ENCODE measurements at places on chromosomes 16 and 17.

DNA sequence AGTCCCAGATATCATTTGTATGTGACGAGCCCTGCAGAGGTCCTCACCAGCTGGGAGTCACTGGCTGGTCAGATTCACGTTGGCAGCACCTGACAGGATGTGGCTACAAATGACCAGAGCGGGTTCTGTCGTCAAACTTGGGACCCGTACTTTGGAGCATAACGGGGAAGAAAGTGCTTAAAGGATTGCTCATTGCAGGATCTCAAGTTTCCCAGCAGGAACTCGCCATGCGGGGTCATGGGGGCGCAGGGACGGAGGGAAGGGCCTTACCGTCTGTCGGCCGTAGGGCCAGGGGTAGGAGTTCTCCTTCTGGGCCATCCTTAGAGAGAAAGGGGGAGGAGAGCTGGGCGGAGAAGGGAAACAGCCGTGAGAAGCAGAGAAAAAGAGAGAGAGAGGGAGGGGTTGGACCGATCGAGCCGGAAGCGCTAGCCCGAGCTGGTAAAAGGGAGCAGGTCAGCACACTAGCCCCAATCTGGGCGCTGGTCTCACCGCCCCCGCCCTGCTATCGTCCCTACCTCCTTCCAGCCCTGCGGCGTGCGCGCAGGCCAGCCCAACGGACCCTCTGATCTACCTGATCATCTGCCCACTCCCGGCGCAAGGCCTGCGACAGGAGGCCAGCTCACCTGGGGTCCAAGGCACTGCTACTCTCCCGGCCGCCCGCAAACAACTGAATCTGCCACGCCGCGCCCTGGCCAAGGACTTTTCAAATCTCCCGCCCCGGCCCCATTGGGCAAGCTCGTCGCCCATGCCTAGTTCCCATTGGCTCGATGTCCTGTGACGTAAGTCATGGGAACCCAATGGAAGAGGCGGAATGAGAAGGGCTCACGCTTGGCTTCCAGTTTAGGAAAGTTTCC is at the start of gene AURKB:
TSS of gene AURKB (minus strand) at position 669 of the 854 bp plus-strand sequence. CDS start at position 318, 351 bp downstream.
- DNase-seq: peak; percentile 96

DNA sequence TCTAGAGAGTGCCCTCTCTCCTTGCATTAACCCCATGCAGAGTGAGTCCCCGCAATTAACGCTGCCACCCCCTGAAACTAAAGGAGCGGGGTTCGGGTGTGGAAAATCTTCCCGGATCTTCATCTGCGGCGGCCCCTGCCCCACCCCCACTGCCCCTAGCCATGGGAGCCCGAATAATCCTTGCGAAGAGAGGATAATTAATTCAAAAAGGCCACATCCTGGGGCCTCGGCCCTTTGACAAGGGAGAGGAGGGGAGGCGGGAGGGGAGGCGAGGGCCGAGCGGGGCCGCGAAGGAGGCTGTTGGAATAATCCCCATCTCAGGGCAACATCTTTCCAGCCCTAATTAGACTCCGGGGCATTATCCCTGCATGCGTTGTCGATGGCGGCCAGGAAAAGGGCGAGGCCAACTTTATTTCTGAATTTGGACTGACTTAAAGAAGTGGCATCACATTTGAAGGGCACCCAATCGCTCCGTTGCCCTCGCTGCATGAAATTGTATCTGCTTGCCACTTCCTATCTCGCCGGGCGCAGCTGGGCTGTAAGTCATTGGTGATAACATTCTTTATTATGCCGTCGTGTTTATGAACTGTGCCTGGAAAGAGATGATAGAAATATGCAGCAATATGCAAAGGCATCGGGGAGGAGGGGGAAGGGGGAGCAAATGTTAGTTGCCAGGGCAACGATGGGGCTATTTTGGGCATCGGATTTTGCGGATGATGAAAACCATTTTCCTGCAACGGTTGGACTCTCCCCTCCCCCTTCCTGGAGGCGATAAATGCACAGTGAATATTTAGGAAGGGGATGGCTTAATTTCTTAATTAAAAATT is 387.1 kb upstream of the TNRC6C start:
- DNase-seq: no peak

DNA sequence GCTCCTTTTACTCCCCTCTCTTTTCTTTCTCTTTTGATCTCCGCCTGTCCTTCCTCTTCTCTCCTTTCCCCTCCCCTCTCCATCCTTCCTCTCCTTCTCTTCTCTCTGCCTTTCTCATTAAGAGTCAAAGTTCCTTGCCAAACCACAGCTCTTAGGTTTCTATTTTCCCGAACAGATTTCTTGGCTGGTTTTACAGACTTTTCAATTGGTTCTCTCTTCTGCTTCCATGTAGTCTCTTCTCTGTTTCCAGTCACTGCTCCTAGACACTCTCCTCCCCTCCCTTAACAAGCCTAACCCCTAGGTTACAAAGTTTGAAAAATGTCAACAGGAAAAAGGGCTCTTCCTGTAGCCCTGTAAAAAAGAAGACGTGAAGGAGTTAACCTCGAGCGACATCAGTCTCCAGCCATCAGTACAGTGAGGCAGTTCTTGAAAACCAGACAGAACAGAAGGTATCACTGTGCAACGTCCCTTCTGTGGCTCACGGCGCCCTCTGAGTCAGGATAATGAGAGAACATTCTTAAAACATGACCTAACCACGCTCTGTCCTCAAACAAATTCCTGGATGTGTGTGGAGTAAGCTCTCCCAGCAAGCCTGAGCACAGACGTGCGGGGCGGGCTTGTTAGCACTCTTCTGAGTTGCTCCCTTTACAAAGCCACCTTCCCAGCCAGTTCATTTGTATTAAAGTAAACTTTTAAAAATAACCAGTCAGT is 11.6 kb upstream of the MARCHF10 start:
- peak; percentile 80 for DNase-seq

- DNase-seq: no peak
Observed at GRCh38 chr16:85396879-85397871, 215.9 kb upstream of the GSE1 start.

DNA sequence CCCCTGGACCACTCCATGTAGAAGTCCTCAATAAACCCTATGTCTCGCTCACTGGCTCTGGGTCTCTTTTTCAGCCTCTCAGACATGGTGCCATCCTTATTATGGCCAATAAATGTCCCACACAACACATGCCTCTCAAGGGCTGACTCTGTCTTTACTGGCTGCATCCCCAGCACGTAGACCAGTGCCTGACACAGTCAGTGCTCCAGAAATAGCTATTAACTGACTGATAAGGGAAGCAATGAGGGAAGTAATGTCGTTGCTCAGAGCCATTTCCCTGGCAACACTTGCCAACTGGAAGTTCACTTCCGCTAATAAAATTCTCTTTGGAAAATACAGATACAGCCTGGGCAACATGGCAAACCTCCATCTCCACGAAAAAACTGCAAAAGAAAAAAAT is 19.1 kb upstream of the APOH start:
- DNase-seq: no peak

- no peak for DNase-seq
Observed at GRCh38 chr16:54652201-54652770, 278.4 kb upstream of the IRX5 start.

DNA sequence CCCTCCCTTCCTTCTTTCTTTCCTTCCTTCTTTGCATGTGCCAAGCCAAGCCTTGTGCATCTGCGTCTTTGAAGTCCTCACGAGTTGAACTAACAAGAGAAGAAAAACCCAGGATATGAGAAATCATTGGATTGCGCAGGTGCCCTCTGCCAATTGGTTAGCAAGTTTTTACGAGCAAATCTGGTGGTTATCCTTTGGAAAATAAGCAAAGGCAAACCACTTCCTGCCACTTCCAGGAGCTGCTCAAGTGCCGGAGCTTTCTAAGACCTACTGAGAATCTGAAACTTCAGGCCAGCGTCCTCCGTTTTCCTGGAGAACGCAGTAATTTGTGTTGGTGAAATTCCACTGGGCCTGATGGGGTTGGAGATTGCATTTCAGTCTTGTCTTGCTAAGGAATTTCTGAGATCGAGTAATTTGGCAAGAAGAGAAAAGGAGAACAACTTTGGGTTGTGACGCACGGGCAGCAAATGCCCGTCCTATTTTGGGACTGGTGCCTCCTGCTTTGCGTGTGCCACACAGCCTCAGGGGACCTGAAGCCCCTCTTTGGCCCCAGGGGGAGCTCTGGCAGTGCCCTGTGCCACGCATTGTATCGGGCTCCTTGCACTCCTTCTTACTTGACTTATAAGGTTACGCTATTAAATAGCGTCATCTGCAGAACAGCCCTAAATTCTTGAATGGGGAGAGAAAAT is 56.4 kb downstream of the CMIP start:
- DNase-seq: no peak

All from hindlimb muscle (tissue), 1 donor.